Spleen (tissue), 13 donors: ENCODE measurements at places on chromosomes 3 and 15. TPM values are rescaled to one million over a fixed set of nuclear protein-coding genes. Genes with fewer than 3 reads are reported as not detected.

Gene C3orf70
- 0.41 TPM for polyA plus RNA-seq

GRCh38 chr15:96565266-96565665, 234.8 kb downstream of the NR2F2 start:
- DNase-seq, result no peak

GRCh38 chr3:116000311-116000710, 377.0 kb downstream of the GAP43 start:
- no peak for DNase-seq

Gene P2RY1
- 1.3 TPM for polyA plus RNA-seq

DNA sequence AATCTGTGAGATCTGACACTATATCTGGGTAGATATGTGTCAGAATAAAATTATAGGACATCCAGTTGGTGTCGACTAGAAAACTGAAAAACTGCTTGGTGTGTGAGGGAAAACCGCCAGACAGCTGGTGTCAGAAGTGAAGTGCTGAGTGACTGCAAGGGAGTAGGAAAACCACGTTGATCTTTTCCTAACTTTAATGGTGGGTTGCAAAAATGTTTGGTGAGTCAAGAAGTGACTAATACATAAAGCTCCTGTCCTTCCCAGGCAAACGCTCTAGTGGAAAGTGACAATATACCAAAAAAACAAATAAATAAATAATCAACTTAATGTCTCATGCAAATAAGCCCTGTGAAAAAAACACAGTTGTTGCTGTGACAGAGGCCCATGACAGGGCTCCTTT, 7.3 kb upstream of the CD96 start:
- no peak for DNase-seq

GRCh38 chr15:92901072-92901761, 1.1 kb downstream of the CHD2 start:
- DNase-seq, result no peak

GRCh38 chr3:31488475-31489017, 44.2 kb upstream of the STT3B start:
- DNase-seq, result no peak

GRCh38 chr3:184604039-184604601, 42.5 kb downstream of the EPHB3 start:
- DNase-seq, result no peak

Gene ISLR2
- polyA plus RNA-seq, result 1.3 TPM

Gene SLC4A7
- polyA plus RNA-seq, result 5.7 TPM

Gene MYRIP
- 3.7 TPM for polyA plus RNA-seq

Gene ACTR8
- polyA plus RNA-seq, result 10.5 TPM

Gene MORF4L1
- 154 TPM for polyA plus RNA-seq

Gene ERC2
- 0.08 TPM for polyA plus RNA-seq

DNA sequence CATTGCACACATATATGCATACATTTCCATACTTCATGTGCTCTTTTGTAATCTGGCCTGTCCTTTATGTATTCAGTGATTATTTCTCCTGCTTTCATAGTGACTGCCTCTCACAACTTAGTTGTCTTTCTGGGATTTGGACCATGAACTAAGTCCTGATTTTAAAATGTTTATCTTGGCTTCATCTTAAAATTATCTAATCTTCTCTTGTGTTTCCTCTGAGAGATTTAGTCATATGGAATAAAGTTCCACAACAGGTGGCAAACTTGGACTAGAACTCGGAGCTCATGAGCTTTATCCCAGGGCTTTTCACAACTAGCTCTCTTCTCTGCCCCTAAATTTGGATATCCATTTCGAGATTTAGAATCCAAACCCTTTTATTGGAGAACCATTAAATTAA, 44.3 kb downstream of the U2SURP start:
- no peak for DNase-seq

DNA sequence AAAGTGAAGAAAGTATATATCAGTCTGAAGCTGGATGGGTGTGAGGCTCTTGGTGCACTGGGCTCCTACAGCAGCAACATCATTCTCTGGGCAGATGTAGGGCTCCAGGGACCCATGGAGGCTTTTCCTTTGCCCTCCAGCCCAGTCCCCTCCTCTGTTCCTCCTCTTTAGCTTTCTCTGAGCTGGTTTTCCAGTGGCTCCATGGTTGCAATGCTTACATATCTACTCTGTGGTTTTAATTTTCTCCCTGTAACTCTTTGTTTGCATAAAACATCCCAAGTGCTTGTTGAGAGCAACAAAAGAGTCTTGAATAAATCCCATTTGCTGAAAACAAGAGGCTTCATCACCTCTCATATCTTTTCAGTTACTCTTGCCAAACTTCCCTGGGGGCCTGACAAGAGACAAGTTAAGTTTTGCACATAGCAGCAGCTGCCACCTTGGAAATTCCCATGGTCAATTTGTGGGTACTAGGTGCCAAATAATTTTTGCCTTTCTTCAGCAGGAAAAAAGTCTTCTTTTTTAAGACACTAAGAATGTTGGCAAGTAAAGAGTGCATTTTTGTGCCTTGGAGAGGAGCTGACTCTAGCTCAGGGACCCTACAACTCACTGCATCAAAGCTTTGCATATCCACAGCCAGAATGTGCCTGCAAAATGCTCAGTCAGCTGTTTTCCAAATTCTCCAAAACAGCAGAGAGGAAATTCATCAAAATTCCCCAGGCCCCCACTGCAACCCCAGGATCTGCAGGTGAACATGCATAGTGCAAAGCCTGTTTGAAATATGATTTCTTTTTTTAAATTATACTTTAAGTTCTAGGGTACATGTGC, 41.9 kb downstream of the COLQ start:
- no peak for DNase-seq

DNA sequence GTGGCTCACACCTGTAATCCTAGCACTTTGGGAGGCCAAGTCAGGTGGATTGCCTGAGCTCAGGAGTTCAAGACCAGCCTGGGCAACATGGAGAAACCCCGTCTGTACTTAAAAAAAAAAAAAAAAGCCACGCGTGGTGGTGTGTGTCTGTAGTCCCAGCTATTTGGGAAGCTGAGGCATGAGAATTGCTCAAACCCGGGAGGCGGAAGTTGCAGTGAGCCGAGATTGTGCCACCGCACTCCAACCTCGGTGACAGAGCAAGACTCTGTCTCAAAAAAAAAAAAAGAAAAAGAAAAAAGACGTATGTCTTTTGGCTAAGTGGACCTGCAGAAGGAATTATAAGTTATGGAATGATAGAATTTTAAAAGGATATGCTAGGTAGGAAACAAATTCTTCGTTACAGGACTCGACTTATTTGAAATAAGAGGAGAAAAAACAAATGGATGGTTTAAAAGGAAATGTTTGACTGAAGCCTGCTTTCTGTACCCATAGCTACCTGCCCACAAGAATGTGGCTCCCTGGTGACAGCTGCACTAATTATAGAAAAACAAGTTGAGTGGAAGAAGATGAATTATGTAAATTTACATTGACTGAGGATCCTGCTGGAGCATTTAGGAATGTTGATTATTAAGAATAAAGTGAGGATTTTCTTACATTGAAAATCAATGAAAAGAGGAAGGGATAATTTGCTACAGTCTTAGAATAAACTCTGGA, 36.0 kb upstream of the SKIL start:
- peak; percentile 80 for DNase-seq

DNA sequence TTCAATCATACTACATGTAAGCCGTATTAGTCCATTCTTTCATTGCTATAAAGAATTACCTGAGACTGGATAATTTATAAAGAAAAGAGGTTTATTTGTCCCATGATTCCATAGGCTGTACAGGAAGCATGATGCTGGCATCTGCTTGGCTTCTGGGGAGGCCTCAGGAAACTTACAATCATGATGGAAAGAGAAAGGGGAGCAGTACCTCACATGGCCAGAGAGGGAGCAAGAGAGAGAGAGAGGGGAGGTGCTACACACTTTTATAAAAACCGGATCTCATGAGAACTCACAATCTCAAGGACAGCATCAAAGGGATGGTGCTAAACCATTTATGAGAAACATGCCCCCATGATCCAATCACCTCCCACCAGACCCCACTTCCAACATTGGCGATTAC, 14.3 kb upstream of the CLASP2 start:
- no peak for DNase-seq

- no peak for DNase-seq
Measured at GRCh38 chr3:47634996-47635395, 56.3 kb upstream of the CSPG5 start.

- no peak for DNase-seq
Measured at GRCh38 chr3:85148036-85148435, 189.2 kb downstream of the CADM2 start.

Gene ARMC8
- 21.0 TPM for polyA plus RNA-seq

- DNase-seq, result no peak
Measured at GRCh38 chr3:176971613-176972174, 225.6 kb downstream of the TBL1XR1 start.

- no peak for DNase-seq
Measured at GRCh38 chr3:143351895-143352608, 232.5 kb downstream of the CHST2 start.

Gene STRA6
- polyA plus RNA-seq, result 0.68 TPM

Gene IL17RE
- 1.7 TPM for polyA plus RNA-seq
